ENCODE measurements at places on chromosomes 1 and 21.

DNA sequence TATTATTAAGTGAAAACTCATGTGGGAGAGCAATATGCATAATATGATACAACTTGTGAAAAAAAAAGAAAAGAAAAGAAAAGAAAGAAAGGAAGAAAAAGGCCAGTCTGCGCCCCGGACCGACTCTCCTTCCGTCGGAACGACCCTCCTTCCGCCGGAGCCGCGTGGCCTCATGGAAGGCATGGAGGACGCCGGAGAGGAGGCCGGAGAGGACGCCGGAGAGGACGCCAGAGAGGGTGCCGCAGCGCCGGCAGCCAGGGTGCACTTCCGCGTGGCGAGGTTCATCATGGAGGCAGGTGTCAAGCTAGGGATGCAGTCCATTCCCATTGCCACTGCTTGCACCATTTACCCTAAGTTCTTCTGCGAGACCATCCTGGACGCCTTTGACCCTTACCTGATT lies 185.9 kb downstream of the NR5A2 start:
- no peak for DNase-seq

DNA sequence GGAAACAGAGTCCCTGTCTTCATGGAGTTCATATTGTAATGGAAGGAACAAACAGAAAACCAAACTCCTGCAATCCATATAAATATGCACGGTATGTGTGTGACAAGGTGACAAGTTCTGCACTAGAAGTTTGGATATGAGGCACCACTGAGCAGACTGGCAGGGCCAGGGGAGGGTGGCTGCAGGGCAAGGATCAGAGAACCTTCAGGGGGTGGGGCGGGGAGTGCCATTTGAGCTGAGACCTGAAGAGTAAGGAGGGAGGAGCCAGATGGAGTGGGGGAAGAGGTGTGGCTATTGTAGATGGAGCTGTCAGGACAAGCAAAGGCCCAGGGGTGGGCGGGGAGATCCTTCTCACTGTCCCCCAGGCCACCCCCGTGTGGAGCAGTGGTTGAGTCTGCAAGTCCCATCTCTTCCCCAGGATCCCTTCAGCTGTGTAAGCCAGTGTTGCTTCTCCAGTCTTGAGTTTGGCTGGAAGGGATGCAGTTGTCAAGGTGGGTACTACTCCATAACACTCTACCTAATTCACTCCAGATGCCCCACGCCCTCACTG lies 76.4 kb downstream of the ATP5PO start:
- DNase-seq, result no peak

GRCh38 chr1:3456964-3457909 lies 2.8 kb downstream of the ARHGEF16 start:
- no peak for DNase-seq

DNA sequence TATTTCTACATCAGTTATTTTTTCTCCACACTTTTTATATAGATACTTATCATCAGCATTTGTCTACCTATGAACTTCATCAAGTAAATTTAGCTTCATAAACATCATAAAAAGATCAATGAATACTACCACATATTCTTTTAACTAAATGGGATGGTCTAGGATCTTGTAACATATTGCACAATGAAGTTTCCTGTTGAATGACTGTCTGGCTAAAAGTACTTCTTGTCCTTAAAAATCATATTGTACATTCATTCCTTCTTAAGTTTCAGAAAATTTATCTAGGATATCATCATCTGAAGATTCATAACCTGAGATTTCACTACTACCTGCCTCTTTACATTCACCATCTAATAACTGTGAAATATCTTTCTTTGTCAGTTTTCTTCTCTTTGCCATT lies 69.0 kb downstream of the MAGI3 start:
- no peak for DNase-seq

DNA sequence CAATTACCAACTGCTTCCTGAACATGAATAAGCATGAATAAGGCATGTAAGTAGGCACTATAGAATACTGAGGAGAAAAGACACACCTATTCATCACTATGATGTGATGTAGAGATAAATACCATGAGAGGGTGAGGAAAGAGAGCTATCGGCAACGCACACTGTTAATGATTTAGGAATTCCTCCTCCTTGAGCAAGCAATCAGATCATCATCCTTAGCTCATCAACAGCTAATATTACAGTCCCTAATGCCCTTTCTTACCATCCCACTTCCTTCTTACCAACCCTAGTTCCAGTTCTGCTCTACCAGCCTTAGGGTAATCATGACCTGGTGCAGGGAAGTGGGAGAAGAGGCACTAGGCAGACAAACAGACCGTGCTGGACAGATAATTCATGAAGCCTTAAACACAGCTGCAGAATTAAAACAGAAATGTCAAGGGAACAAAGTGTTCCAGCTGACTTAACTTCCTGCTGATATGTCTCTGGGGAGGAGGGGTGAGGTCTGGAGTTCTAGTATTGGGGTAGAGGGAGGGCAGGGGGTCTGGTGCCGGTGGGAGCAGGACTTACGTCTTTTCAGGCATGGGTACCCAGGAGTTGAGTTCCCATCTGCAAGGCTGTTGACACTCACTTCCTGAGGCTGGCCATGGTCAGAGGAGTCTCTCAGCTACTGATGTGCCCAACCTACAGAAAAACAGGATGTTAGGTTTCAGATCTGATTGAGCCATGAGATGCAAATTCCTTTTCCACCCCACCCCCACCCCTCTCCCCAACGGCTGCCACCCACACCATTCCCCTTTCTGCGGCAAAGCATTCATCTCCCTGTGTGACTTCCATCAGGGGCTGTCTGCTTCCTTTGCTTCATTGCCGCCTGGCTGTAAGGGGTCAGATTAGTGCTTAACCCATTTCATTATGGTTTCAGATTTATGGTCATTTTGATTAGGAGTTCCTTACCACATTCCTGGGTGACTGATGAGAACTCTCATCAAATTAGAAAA lies 12.6 kb upstream of the RCSD1 start:
- DNase-seq, result no peak

DNA sequence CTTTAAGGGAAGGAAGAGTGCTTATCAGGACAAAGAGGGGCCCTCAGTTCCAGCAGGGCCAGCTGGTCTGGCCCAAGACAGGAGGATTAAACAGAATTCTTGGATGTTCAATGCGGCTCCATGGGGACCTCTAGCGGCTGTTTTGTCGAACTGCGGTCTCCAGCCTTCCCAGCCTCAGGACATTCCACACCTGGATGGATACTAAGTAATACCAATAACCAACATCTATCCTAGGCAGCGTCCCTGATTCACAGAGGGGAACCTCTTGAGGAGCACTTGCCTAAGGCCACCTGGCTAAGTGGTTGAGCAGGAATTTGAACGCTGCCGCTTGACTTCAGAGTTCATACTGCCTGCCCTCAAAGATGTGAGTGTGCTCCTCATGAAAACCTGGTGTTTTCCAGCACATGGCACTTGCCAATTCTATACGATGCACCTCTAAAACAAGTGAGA lies 15.5 kb upstream of the CD247 start:
- DNase-seq, result peak; percentile 84

DNA sequence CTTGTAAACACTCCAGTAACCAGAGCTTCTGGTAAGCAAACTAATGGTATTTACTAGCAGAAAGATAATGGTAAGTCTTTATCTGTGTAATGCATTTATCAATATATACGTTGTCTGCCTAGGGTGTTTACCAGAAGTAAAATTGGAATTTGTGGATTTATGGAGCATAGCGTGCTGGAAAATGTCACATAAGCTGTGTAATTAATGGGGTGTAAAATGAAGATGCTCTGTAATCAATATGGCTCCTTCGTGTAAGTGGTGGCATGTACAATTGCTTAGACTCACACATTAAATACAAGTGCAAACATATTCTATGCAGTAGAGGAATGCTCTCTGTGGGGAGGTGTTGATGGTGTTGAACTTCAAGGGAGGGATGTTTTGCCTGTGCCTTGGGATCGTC lies 62.2 kb upstream of the SRSF10 start:
- DNase-seq, result no peak

DNA sequence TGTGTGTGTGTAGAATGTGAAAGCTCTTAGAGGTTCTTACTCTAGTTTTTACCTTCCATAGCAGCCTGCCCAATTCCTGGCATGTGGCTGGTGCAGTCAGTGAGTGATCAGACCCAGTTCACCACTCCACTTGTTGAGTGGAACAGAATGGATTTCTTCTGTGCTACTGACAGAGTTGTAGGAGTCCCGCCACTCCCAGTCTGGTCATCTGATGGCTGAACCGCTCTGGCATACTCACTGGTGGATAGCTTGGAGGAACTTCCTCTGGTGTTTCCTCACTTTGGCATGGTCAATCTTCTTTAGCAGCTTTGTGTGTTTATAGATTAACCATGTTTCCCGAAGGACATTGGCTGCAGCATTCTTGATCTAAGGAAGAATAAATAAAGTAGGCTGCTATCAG lies 106.7 kb upstream of the ADAR start:
- DNase-seq, result no peak

DNA sequence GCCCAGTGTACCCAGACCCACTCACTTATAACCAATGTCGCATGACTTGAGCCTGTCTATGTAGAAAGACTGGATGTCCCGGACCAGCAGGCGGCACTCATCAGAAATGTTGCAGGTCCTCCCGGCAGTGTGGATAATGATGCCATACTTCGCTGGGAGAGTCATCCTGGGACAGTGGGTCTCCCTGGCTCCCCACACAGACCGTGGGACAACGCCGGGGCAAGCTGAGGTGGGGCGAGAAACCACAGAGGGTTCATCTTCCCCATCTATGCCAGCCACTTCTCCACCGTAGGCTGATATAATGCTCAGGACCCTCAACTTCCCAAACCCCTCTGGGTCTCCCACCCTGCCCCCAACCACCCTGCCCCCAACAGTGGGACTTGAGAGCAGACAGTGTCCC lies 8.3 kb downstream of the PGLYRP4 start:
- DNase-seq, result no peak

- no peak for DNase-seq
Observed at GRCh38 chr21:41520560-41521442, 12.8 kb upstream of the TMPRSS2 start.

DNA sequence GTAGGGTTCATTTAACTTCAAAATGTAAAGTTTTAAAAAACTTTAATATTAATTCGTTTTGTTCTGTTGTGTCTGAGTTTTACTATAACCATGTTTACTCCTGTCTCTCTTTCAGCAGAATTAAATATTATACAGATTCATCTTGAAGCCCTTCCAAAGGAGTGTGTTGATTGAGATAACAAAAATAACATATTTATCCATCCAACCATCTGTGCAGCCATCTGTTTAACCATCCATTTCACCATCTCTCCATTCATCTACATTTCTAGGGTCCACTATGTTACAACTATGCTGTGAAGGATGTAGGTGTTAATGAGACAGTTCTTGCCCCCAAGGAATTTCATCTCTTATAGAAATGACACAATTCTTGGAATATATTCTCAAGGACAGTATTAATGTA lies 36.0 kb upstream of the GNG12 start:
- no peak for DNase-seq

DNA sequence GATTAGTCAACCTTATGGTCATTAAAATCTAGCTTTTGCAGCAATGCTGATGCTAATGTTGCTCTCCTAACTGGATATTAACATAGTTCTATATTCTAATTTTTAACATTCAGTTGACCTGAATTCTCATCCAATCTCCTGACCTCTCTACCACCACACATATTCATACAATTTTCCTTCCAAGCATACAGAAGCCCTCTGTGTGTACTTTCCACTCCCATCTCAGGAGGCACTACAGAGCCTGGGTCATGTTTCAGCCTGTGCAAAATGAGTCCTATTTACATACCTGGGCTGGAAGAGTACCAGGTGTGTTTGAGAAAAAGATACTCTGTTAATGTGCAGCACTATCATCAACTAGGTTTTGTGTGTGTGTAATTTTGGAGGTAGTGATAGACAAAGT lies 486.3 kb downstream of the NEGR1 start:
- no peak for DNase-seq
